ENCODE measurements at places on chromosomes 5 and 9. TPM values are rescaled to one million over a fixed set of nuclear protein-coding genes. Genes with fewer than 3 reads are reported as not detected.

- peaks cover 67% of the 10 kb centered on the region for H3K4me1 ChIP-seq
- no peaks in the 10 kb centered on the region for H3K36me3 ChIP-seq
- H3K4me3 ChIP-seq = no peak overlapping the region
- no peaks in the 10 kb centered on the region for H3K27me3 ChIP-seq
Observed at GRCh38 chr9:87596862-87597261, 99.2 kb downstream of the DAPK1 start.

DNA sequence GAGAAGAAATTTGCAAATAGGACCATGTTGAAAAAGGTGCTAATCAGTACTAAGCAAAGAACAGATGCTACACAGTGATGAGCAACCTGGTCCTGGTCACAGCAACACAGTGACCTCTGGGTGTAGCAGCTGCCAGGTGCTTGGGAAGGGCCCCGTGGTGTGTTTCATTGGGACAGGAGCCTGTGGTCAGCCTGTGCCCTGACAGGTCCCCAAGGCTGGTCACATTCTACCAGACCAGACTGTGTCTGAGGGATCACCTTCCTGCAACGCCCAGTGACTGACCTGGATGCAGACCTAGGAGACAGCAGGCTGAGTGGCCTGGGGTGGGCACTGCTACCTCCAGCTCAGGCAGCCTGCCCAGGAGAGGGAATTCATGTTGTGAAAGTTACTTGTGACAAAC is 54.8 kb upstream of the FAM120AOS start:
- H3K36me3 ChIP-seq = no peaks in the 10 kb centered on the region
- H3K27ac ChIP-seq = no peak overlapping the region
- no peak overlapping the region for H3K4me3 ChIP-seq
- H3K27me3 ChIP-seq = no peaks in the 10 kb centered on the region
- ATAC-seq = no peak
- peaks cover 54% of the 10 kb centered on the region for H3K4me1 ChIP-seq

DDX4 gene
- total RNA-seq = not detected

DNA sequence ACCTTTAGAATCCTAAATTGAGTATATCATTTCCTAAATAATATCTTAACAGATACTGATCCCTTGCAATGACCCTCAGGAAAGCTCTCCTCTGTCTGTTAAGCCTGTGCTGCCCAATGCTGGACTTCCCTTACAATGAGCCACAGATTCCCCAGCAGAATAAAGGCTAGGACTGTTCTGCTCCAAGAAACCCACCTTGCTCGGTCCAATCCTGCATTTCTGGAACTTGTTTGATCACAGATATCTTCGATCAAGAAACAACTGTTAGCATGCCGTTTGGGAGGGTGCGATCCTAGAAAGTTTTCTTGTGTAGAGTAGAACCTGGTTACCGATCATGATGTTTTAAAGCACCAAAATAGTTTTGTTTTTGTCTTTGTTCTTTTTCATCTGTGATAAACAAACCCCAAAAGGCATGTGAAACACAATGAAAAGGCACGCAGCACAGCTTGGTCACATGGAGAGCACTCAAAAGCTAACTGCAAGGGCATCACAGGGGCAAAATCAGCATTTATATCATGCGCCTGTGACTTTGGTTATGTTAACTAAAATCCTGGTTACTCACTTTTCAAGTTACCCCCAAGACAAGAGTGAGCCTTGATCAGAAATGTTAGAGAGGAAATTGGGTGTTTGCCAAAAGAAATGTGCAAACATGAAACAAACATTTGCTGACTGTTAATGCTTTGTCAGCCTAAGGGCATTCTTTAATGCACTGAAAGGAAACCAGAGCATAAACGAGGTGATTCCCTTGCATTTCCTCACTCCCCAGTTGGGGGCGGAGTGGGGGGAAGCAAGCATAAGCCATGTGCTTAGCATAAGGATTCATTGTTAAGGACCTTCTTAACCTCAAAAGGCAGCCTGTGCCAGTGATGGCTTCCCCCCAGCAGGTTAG is 61.9 kb upstream of the ADAMTS16 start:
- no peaks in the 10 kb centered on the region for H3K36me3 ChIP-seq
- H3K27ac ChIP-seq = no peak overlapping the region
- no peak for ATAC-seq
- H3K4me3 ChIP-seq = no peak overlapping the region

DNA sequence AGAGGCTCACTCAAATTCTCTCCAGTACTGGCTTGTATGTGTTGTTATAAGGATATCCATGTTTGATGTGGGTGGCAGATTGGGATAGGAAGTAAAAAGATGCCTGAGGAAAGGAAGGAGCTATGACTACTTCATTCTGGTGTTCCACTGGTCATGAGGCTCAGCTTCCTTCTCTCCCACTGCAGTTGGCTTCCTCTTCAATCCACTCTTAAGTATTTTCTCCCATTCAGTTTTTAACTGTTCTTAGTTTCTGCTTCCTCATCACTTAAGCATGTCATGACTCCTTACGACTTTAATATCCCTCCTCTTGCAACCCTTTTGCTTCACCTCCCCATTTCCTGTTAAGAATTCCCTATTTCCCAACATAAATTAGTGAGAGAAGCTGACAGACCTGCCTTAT is 81.1 kb downstream of the PJA2 start:
- no peak overlapping the region for H3K4me3 ChIP-seq
- no peaks in the 10 kb centered on the region for H3K27me3 ChIP-seq
- no peaks in the 10 kb centered on the region for H3K36me3 ChIP-seq

GRCh38 chr5:37721447-37721871 is 118.4 kb downstream of the GDNF start:
- no peaks in the 10 kb centered on the region for H3K36me3 ChIP-seq
- no peaks in the 10 kb centered on the region for H3K27me3 ChIP-seq
- peaks cover 4% of the 10 kb centered on the region for H3K4me1 ChIP-seq
- no peak overlapping the region for H3K4me3 ChIP-seq
